ENCODE measurements at places on chromosomes 11 and 22.

DNA sequence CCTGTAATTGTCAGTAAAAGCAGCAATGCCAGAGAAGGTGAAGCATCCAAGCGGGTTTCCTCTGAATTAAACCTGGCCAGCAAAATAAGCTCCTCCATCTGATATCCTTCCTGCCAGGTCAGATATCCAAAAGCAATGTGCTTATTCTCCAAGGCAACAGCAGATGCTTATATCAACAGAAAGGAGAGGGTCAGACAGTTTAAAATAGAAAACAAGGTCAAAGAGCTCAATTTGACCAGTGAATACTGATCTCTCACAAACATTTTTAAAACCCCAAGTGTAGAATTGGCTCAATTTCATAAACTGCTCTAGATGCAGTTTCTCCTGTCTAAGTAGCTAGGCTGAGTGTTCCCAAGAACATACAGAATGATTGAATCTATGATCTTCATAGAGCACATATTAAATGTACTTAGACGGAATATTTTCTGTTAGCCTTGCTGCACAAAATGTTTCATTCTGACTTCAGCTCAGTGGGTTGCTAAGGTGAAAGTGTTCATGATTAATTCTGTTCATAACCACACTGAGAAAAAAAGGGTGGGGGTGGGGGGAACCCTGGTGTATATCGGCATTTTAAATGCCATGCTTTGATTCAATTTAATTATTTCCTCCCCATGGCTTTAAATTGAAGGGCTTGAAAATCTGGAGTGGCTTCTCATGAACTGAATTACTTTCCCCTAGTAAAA is 174.2 kb upstream of the ARHGAP20 start:
- no peak for DNase-seq

- peak; percentile 4 for DNase-seq
Measured at GRCh38 chr22:30662040-30662439, 5.6 kb downstream of the DUSP18 start.

DNA sequence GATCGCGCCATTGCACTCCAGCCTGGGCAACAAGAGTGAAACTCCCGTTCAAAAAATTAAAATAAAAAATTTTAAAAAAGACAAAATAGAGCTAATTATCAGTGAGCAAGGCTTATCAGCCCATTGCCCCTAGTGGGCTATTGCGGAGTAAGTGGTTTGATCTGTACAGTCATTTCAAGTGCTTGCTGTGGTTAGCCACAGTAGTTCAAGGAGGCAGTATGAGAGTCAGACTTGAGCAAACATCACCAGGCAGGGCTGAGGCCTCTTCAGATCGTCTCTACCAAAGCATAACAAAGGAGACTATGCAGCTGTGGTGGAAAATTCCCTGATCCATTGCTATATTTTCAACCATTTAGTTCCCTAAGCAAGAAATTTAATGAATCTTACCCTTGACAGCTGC is 4.3 kb upstream of the SBF2 start:
- no peak for DNase-seq

DNA sequence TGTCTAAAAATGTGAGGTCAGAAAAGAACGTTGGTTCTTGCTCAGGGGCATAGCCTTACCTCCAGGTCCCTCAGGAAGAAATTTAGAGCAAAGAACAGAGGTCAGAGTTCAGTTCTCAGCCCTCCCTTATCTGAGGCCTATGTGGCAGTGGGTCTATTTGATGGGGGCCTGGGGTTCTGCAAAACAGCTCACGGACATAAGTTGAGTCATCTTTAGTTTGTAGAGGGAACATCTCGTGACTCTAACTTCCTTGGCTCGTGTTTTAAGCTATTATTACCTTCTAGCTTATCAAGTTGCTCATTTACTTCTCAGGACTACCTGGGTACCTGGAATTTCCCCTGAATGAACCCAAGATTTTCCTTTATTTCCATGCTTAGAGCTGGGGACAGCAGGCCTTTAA is 91.3 kb upstream of the AMOTL1 start:
- no peak for DNase-seq

DNA sequence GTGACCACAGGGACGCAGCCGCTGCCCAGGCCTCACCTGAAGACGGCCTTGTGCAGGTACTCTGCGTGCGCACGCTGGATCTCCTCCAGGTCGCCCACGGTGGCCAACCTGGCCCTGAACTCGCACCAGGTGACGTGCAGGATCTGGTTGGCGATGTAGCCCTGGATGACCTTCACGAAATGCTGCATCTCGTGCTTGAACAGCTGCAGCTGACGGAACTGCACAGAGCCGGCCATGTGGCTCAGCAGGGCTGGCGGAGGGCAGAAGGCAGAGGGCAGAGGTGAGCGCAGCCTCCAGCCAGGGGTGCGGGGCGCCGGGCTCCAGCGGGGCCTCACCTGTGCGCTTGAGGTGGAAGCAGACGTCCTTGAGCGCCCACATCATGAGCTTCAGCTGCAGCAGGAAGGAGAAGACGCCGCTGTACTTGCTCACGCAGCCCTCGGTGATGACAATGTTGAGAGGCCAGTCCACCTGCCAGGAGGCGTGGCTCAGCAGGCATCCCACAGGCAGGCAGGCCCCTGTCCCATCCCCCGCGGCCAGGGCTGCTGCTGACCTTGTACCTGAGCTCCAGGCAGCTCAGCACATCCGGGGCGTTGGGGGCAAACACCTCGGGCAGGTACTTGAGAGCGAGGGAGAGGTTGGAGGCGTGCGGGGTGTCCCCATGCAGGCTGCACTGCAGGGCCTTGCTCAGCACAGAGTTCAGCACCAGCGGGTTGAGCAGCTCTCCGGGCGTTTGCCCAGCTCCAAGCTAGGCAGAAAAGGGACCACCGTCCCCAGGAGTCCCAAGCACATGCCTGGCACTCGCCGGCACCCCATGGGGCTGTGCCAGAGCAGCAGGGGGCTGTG is 17.6 kb downstream of the SELENOO start:
- DNase-seq, result no peak

DNA sequence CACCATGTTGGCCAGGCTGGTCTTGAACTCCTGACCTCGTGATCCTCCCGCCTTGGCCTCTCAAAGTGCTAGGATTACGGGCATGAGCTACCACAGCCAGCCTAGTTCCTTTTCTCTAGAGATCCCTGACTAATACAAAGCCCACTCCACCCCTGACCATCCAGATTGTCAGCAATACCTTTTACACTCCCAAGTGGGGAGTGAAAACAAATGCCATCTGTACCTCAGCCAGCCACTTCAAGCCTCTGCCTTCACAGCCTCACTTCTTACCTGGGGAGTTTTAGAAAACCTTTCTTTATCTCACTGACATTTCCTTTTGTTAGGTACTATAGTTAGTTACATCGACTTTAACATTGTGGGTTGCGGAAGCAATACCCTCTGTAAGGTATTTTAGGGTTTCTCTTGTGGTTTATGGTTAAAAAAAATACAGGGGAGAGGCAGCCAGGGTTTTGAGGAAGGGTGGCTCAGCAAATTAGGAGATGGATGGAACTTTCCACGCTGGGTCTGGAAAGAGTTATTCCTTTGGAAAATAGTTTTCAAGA is 8.9 kb downstream of the TOM1 start:
- DNase-seq, result no peak

GRCh38 chr11:6576471-6577373 is 26.7 kb downstream of the RRP8 start:
- DNase-seq, result no peak

GRCh38 chr11:114061048-114061680 is 1.7 kb downstream of the ZBTB16 start:
- DNase-seq, result no peak

GRCh38 chr22:17114173-17114897 is 6.8 kb downstream of the TMEM121B start:
- DNase-seq, result no peak

DNA sequence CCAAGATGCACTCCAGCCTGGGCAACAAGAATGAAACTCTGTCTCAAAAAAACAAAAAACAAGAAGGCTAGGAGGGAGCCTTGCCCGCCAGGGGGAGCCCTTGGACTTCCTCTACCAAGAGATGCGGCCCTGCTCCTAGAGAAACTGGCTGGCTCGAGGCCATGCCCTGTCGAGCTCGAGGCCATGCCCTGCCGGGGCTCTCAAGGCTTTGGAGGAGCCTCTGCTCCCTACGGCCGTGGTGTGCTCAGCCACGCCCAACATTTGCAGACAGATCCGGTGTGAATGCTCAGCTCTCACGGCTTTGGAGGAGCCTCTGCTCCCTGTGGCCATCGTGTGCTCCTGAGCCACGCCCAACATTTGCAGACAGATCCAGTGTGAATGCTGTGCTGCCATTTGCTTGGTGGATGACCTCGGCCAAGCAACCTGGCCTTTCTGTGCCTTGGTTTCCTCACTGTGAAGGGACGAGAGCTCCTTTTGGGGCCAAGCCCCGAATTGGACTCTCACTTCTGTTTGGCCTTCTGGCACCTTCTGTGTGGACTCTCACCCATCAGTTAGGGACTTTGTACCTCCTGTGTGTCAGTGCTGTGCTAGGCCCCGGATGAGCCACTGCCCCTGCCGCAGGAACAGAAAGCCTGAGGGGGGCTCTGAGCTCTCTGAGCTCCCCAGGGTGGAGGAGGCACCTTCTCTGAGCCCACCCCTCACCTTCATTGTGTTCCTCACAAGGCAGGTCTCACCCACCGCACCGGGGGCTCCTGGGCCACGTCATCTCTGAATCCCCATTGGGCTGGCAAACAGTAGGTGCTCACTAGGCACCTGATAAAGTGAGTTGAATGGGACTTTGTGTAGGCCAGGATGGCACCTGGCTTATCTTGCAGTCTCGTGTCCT is 14.1 kb downstream of the C11orf24 start:
- peak; percentile 87 for DNase-seq

- no peak for DNase-seq
Measured at GRCh38 chr11:60880643-60881282, 13.4 kb downstream of the ZP1 start.

- no peak for DNase-seq
Measured at GRCh38 chr11:118415062-118415738, 13.8 kb downstream of the ATP5MG start.

GRCh38 chr22:49726701-49727101 is 101.0 kb downstream of the BRD1 start:
- DNase-seq, result no peak

DNA sequence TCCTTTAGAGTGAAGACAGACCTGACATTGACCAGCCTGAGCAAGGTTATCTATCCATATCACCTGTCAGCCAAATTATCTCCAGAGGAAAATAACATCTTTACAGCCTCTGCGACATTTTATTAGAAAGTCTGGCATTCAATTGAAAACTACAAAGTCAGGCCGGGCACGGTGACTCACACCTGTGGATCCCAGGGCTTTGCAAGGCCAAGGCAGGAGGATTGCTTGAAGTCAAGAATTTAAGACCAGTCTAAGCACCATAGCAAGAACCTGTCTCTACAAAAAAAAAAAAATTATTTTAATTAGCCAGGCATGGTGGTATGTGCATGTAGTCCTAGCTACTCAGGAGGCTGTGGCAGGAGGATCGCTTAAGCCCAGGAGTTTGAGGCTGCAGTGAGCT is 141.6 kb downstream of the RCN1 start:
- DNase-seq, result no peak

DNA sequence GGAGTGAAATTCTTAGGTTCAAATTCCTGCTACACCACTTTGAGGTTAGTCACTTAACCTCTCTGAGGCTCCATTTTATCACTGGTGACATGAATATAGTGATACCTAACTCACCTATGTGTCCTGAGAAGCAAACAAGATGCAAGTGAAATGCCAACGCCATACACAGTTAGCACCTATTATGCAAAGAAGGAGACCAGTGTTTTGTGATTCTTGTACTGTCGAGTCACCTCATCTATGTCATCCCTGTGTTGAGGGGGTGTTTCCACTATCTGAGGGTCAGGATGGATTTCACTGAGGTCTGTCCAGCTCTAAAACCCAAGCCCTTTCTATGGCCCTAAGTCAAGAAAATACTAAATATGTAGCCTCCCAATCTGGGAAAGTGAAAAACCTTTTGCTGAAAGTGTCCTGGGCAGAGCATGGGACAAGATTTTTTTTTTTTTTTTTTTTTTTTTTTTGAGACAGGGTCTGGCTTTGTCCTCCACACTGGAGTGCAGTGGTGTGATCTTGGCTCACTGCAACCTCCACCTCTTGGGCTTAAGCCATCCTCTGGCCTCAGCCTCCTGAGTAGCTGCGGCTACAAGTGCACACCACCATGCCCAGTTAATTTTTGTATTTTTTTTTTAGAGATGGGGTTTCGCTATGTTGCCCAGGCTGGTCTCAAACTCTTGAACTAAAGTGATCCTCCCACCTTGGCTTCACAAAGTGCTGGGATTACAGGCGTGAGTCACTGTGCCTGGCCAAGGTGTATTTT is 5.0 kb upstream of the MCM5 start:
- DNase-seq, result no peak

DNA sequence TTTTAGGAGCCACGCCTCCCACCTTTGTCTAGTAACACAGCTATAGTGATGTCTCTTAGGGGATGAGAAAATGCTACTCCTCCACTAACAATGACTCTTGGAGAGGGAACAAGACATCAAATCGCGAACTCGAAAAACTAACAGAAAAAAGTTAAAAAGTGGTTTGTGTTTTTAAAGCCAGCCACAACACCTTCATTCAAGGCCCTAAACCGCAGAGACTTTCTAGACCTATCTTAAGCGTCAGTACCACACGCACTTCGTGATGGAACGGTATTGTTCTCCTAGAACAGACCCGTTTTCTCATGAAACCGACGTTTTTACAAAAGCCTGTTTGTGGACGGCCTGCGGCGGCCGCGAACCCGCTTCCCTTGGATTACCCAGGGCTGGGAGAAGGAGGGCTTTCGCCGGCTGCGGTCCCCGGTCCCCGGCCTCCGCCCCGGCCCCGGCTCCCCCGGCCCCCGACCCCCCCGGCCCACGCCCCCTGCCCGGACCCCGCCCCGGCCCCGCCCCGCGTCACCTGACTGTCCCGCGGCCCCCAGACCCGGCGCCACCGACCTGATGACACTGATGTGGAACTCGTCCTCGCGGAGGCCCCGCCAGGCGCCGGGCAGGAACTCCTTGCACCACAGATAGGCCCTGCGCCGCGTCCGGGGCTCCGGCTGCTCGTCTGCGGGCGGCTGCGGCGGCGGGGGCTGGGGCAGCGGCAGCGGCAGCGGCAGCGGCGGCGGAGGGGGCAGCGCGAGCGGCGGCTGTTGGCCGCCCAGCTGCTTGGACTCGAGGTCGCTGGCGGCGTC is 718 bp downstream of the CHKA start:
- DNase-seq, result no peak

DNA sequence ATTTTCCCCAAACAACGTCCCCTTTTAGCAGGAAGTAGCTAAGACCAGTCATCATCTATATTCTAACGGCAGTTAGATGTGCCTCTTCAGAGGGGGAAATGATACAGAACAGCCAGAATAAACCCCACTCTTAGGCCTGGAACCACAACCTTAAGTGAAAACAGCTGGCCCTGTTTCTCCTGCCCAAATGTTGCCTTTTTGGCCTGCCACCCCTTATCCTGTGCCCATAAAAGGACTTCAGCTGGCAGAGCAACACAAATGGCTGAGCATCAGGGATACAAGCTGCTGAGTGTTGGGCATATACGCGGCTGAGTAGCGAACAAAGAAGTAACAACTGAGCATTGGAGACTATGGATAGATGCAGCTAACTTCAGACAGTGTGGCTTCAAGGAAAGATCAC is 1491.4 kb downstream of the LRRC4C start:
- DNase-seq, result no peak

GRCh38 chr11:117961896-117962295 is 24.3 kb upstream of the IL10RA start:
- no peak for DNase-seq
